ENCODE measurements at places on chromosomes 12 and 14.

GRCh38 chr14:36989806-36990205 lies 182.6 kb downstream of the SLC25A21 start:
- DNase-seq, result no peak

DNA sequence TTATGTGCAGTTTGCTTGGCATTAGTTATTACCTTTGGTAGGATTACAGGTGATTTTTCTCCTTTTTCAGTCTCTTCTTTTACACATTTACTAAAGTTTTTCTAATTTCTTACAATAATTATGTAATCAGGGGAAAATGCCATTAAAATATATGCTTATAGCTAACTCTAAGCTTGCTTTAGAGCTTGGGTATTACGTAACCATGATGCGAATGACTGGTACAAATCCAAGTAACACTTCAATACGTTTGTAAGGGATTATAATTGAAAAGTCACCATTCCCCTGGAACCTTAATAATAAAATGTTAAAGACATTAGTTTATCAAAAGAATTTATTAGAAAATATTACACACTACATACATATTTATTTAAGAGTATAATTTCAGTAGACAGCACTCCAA lies 71.6 kb downstream of the SCAF11 start:
- no peak for DNase-seq

GRCh38 chr14:62722406-62722805 lies 322.9 kb downstream of the KCNH5 start:
- DNase-seq, result no peak

DNA sequence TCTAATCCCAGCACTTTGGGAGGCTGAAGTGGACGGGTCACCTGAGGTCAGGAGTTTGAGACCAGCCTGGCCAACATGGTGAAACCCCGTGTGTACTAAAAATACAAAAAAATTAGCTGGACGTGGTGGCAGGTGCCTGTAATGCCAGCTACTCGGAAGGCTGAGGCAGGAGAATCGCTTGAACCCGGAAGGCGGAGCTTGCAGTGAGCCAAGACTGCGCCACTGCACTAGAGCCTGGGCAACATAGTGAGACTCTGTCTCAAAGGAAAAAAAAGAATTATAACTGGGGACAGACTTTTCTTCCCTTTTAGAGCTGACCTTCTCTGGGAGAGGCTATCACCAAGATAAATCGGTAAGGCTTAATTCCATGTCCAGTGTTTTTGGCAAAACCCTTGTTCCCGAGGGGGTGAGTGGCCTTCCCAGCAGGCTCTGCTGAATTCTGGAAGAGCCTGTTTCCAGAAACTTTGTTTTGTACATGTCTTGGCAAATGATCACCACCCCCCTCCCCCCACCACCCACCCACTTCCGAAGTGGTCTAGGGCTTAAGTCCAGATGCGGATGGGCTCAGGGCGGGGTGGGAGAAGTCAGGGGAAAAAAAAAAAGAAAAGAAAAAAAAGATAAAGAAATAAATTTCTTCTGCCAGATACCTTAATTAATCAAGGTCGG lies 32.3 kb upstream of the DEGS2 start:
- DNase-seq, result no peak

- no peak for DNase-seq
Observed at GRCh38 chr14:103284574-103285467, 49.2 kb upstream of the EIF5 start.

GRCh38 chr12:120190386-120190785 lies 4.1 kb downstream of the GCN1 start:
- no peak for DNase-seq

Measured in anterior cingulate cortex (tissue), 58 donors.